ENCODE measurements at places on chromosomes 1 and 21.

GRCh38 chr1:79124756-79125155 lies 118.2 kb upstream of the ADGRL4 start:
- no peak for DNase-seq

GRCh38 chr1:20530901-20531300 lies 21.5 kb upstream of the FAM43B start:
- DNase-seq, result no peak

DNA sequence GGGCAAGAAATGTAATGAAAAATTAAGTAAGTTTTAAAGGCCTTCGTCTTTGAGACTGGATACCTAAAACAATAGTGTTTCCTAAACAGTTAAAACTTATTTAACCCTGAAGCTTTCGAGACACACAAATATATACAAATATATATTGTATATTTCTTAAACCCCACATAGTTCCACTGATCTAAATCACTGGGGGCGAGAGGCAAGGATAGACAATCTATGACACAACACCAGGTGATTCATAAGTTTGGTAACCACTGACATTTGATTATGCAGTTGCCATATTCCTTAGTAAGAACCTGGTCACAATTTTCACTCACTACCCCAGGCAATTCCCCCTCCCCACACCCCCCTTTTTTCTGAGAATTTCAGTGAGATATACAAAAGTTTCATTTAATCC lies 55.3 kb upstream of the BOLA1 start:
- no peak for DNase-seq

DNA sequence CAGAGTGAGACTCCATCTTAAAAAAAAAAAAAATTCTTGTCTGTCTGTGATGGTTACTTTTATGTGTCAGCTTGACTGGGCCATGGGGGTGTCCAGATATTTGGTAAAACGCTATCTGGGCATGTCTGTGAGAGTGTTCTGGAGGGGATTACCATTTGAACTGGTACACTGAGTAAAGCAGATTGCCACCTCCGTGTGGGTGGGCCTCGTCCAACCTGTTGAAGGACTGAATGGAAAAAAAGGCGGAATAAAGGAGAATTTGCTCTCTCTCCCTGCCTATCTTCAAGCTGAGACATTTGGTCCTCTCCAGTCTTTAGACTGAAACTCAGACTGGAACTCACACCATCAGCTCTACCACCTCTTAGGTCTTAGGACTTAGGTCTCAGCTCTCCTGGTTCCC lies 82.8 kb downstream of the MIS18A start:
- no peak for DNase-seq

- no peak for DNase-seq
Measured at GRCh38 chr1:2606881-2607621, 20.5 kb downstream of the PRXL2B start.

- no peak for DNase-seq
Measured at GRCh38 chr21:33811167-33812010, 104.2 kb downstream of the ATP5PO start.

GRCh38 chr1:67683766-67684525 lies 1.1 kb upstream of the GADD45A start:
- DNase-seq, result no peak

- no peak for DNase-seq
Measured at GRCh38 chr1:230228236-230228897, 161.3 kb downstream of the GALNT2 start.

- DNase-seq, result no peak
Measured at GRCh38 chr21:42780617-42781016, 98.7 kb downstream of the WDR4 start.

DNA sequence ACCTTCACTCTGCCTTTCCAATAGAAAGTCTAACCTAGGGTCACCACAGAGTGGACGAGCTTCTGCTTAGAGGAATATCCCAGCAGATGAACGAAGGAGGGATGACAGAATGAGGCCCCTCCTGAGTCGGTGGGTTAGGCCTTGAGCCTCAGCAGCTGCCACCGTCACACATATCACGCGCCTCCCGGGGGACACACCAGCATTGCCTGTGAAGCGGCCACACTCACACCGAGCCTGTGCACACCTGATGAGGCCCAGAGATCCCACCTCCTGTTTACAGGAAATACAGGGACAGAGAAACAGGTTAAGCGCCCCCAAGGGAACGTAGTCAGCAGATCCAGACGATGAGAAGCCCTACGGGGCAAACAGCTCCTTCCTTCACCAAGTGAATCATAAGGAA lies 25.1 kb upstream of the LRRC47 start:
- no peak for DNase-seq

GRCh38 chr1:111197598-111198284 lies 2.7 kb downstream of the DENND2D start:
- no peak for DNase-seq

GRCh38 chr21:16572032-16572431 lies 842.2 kb downstream of the USP25 start:
- no peak for DNase-seq

GRCh38 chr1:3069491-3070308 lies 697 bp downstream of the PRDM16 start:
- DNase-seq, result peak; percentile 76

DNA sequence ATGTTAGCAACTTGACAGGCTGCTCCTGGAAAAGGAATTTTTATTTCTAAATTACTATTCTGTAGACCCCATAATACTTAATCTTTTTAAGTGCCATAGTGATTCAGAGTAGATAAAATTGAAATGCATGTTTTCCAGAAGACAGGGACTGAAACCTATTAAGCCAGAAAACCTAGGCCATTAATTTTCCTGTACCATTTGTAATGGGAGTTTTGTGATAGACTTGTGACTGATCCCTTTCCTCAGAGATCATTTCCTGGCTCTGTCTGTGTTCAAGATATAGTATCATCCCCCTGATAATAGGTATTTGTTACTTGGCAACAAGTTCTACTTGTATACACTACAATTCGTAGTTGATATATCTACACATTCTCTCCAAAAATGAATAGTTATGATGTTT lies 1609.8 kb downstream of the AMY1C start:
- DNase-seq, result no peak

Data from H54 (cell line).